NCI-H1048 (cell line): ENCODE measurements at places on chromosomes 5 and 9.

DNA sequence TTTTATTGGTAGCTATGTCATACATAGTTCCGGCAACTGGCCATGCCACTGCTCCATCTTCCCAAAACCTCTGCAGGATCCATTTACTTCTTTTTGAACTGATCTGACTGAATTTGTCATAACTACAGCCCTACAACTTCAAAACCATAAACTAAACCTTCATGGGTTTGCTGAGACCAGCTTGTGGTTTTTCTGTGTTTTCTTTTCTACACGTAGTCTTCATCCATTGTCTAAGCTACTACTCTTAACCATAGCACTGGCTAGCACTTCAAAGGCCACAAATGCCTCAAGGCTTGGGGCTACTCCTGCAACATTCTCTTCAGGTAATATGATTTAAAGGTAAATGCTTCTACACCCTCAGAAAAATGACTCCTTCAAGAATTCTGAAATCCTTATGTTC, 9.0 kb upstream of the KIF2A start:
- DNase-seq = no peak

DNA sequence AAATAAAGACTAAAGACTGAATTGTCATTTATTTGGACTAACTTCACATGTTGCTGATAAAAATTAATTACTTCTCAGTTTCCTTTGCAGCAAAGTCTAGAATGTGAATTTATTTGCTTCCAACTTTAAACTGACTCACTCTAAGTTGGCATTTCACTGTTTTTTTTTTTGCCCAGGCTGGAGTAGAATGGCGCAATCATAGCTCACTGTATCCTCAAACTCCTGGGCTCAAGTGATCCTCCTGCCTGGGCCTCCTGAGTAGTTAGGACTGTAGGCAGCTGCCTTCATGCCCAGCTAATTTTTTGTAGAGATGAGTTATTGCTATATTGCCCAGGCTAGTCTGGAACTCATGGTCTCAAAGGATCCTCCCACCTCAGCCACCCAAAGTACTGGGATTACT, 3.5 kb downstream of the CCNB1 start:
- no peak for DNase-seq

DNA sequence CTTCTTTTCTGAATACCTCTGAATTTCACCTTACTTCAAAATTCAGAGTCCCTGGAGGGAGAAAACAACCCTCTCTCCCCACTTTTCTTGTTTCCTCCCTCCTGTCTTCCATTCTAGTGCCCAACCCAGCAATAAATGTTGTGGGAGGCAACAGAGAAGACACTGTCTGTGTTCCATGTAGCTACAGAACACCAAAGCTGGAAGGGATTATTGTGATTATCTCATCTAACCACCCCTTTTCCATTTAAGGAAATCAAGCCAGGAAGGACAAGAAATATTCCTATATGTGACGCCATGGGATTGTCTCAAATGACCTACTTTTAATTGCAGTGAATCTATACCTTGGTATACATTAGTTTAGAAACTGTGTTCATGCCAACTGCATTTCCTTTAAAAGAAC, 476.6 kb upstream of the TNC start:
- no peak for DNase-seq

DNA sequence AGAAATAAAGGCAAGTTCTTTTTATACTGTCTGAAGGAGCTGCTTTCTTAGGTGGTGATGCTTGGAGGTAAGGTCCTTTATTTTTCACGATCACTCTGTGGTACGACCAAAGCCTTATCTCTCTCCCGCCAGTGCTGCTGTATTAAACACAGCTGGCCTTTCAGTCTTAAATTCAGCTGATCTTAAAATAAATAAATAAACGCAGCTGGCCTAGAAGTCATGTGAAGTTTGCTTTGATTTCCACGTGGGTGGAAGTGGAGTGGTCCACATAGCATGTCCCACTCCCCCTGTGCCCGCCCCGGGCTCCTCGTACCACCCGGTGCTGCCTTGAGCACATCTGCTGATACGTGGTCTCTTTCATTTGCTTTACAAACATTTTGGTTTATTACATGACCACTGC, 260.4 kb downstream of the FANCC start:
- no peak for DNase-seq

DNA sequence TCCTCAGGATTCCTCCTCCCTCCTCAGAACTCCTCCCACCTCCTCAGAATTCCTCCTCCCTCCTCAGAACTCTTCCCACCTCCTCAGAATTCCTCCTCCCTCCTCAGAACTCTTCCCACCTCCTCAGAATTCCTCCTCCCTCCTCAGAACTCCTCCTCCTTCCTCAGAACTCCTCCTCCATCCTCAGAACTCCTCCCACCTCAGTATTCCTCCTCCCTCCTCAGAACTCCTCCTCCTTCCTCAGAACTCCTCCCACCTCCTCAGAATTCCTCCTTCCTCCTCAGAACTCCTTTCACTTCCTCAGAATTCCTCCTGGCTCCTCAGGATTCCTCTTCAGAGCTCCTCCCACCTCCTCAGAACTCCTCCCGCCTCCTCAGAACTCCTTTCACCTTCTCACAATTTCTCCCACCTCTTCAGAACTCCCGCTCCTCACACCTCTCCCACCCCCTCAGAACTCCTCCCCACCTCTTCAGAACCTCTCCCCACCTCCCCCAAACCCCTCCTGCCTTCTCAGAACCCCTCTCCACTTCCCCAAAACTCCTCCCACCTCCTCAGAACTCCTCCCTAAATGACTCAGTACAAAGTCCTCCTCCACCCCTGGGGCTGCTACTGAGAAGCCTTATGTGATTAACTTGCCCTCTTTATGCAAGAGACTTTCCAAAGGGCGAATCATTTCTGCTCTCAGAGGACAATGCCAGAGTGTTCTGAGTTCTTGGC, 23.2 kb downstream of the SLC46A2 start:
- DNase-seq = no peak

GRCh38 chr9:128870128-128870940, 11.4 kb downstream of the KYAT1 start:
- DNase-seq = no peak

DNA sequence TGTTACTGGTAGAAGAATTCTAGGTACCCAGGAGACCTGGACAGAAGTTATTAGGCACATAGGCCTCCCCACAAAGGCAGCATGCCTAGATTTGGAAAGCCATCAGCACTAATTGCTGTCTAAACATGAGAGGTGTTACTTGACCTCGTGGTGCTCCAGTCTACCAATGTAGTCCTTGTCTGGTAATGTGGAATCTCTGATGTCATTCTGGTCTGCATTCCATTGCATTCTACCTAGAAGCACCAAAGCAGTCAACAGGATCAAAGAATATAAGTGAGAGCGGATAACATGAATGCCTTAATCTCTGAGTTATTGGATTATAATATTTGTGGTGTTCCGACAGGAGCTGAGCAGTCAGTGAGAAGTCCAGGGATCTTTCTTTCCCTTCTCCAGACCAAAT, 175.2 kb downstream of the PSAT1 start:
- DNase-seq = no peak

DNA sequence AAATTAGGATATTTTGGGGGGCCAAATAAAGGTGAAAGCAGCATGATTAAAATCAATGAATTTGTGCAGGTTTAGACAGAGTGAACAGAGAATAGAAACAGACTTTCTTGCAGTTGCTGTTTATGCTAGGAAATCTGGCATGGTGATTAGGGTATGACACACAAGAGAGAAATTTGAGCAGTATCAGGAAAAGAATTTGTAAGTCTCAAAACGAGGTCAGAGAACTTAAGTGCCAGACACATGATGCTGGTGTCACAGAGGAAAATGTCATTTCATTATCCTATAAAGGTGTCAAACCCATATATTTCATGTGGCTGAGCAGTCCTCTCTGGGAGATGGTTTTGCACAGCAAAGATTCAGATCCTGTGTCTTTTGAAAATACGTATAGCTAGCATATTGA, 15.7 kb downstream of the LVRN start:
- DNase-seq = no peak

- no peak for DNase-seq
Measured at GRCh38 chr9:37372839-37373238, 49.7 kb upstream of the GRHPR start.

- DNase-seq = no peak
Measured at GRCh38 chr5:118592229-118593002, 395.9 kb downstream of the DTWD2 start.

DNA sequence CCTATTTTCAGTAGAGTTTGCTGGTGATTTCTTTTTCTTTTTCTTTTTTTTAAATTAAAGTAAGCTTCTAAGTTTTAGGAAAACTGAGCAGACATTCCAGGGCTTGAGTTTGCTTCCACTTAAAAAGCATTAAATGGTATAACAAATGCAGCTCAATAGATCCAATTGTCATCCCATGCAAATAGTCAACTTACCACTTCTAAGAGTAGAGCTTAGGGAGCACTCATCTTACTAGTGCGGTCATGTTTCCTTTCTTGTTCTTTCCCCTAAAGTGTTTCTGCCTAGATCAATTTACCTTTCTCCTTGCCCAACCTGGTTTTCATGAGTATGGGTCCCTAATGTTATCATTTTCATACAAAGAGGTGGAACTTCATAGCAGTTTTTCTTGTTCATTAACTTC, 13.0 kb upstream of the CEP120 start:
- no peak for DNase-seq
